ENCODE measurements at places on chromosomes 5 and 9.
A peak's percentile ranks its signal among the peaks of the same experiment; 100 is the strongest.

- no peak for DNase-seq
These were observed 56.5 kb downstream of the ANKRD33B start for GRCh38 chr5:10620346-10620745.

- no peak for DNase-seq
These were observed 33.6 kb downstream of the ERMP1 start for GRCh38 chr9:5799314-5799713.

GRCh38 chr5:15249152-15249551 is 250.8 kb upstream of the FBXL7 start:
- DNase-seq = no peak

DNA sequence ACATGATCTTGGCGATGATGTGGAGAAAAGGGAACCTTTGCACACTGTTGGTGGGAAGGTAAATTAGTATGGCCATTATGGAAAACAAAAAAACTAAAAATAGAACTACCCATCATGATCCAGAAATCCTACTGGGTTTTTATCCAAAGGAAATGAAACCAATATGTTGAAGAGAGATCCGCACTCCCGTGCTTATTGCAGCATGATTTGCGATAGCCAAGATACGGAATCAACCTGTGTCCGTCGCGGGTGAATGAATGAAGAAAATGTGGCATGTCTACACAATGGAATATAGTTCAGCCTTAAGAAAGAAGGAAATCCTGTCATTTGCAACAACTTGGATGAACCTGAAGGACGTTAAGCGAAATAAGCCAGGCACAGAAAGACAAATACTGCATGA is 84.5 kb downstream of the TTLL11 start:
- no peak for DNase-seq

- DNase-seq = no peak
These were observed 4.5 kb downstream of the REEP5 start for GRCh38 chr5:112917453-112917995.

- DNase-seq = peak; percentile 10
These were observed 25.8 kb upstream of the UGT3A1 start for GRCh38 chr5:36017004-36017403.

DNA sequence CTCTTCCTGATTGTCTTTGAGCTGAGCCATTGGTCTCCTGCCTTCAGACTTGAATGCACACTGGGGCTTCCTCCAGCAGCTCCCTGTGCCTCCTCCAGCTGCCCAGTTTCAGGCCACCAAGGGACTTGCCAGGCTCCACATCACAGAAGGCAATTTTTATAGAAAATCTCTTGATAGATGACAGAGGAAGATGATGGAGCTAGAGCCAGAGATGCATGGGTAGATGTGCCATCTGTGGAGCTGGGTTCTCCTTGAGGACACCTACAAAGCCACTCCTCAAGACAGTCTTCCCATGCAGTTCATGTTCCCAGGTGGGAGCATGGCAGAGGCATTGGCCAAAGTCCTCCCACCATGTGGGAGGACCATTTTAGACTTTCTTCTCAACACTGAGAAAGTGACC is 239.6 kb upstream of the IRX1 start:
- DNase-seq = peak; percentile 55

GRCh38 chr9:133798160-133798559 is 60.0 kb upstream of the SARDH start:
- no peak for DNase-seq

GRCh38 chr9:1878811-1879210 is 136.3 kb upstream of the SMARCA2 start:
- DNase-seq = no peak

- no peak for DNase-seq
These were observed 194.0 kb upstream of the KLF4 start for GRCh38 chr9:107683566-107683965.

DNA sequence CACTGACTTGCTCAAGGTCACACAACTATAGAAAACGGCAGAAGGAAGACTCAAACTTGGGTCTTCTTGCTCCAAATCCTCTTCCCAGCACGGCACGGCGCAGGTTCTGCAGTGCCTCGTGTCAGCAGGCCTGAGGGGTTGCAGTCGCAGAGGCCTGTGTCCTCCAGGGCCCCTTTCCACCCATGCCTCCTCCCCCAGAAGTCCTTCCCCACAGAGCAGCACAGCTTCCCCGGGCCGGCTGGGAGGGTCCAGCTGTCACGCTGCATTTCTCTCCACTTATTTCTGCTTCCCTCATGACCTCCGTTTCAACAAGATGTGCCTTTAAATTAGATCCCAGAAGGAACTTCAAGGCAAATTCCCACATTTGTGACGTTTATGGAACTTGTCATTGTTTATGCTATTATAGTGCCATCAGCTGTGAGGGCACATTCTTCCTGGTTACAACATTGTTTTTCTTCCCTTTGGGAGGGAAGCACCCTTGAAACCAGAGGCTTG is 148.4 kb downstream of the C5orf15 start:
- no peak for DNase-seq

- DNase-seq = no peak
These were observed 403 bp downstream of the KIF2A start for GRCh38 chr5:62306323-62306895.

DNA sequence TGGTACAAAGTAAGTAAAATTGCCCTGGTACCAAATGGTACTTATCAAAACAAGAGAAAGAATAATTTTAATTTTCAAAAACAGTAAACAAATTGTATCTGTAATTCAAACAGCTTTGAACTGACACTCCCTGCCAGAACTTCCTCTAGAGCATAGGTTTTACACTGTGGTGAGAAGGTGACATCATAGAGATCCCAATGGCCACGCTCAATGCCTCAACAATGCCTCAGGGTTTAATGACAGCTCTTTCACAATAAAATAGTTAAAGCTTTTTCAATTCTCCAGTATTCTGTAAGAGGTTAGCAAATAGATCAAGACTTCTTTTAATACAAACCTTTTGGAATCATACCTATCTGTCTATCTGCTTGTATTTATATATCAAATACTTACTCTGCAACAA is 437.1 kb downstream of the PRR16 start:
- DNase-seq = no peak

- no peak for DNase-seq
These were observed 104.1 kb downstream of the STRBP start for GRCh38 chr9:123164285-123164684.

Data from vagina (tissue), 2 donors.